ENCODE measurements at places on chromosomes 6 and 20.

DNA sequence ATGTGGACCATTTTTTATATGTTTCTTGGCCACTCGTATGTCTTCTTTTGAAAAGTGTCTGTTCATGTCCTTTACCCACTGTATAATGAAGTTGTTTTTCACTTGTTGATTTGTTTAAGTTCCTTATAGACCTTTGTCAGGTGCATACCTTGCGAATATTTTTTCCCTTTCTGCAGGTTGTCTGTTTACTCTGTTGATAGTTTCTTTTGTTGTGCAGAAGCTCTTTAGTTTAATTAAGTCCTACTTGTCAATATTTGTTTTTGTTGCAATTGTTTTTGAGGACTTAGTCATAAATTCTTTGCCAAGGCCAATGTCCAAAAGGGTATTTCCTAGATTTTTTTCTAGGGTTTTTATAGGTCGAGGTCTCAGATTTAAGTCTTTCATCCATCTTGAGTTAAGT lies 66.2 kb downstream of the UNC5CL start:
- no peak for DNase-seq

DNA sequence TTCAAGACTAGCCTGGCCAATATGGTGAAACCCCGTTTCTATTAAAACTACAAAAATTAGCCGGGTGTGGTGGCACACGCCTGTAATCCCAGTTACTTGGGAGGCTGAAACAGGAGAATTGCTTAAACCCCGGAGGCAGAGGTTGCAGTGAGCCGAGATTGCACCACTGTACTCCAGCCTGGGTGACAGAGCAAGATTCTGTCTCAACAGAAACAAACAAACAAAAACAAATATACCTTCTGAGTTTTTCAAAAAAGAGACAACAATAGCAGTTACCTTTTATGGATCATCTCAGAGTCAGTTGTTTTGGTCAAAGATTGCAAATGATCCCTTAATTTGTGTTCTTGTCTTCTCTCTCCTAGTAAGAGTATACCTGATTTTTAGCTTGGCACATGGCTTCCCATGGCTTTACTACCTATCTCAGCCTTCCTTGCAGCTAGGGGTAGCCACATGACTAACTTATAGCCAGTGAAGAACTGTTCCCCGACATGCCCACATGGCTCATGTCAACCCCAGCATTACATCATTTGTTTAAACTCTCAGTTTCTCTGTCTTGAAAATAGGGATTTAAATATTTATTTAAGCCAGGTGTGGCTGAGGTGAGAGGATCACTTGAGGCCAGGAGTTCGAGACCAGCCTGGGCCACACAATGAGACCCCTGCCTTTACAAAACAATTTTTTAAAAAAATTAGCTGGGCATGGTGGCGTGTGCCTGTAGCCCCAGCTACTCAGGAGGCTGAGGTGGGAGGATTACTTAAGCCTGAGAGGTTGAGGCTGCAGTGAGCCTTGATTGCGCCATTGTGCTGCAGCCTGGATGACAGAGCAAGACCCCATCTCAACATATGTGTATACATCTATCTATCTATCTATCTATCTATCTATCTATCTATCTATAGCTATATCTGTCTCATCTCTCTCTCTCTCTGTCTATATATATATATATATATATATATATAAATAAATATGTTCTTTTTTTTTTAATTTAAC lies 25.0 kb upstream of the SLC9A8 start:
- DNase-seq: no peak

- DNase-seq: no peak
These were observed 15.1 kb upstream of the APMAP start for GRCh38 chr20:25007491-25008305.

DNA sequence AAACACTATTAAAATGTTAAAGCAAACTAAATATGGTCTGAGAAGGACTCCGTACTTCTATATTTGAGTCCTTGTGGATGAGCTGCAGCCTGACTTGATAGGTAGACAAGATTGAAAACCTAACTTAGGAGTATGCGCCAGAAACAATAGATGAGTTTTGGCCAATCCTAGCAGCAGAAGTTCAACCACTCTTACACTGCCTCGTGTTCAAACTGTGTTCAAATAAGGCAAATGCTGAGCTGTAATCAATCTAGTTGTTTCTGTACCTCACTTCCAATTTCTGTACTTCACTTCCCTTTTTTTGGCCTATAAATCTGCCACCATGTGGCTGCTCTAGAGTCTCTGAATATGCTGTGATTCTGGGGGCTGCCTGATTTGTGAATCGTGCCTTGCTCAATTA lies 13.2 kb upstream of the SERINC1 start:
- no peak for DNase-seq

- DNase-seq: no peak
These were observed 52.5 kb upstream of the TAGAP start for GRCh38 chr6:159097256-159097655.

DNA sequence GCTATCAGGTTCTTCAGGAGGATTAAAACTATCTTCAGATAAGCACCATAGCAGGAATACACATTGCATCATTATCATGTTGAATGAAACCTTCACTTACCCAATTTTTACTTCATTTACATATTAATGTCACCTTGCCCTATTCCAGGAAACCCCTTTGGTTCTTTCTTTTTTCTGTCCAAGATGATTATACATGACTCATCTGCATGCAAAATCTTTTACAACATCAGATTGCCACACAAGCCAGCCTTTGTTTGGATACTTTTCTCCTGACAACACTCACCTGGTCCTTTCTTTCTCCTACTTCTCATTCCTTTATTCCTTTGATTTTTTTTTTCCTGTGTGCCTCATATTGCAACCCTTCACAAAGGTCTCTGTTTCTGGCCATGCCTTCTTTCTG lies 200.5 kb upstream of the POU3F2 start:
- no peak for DNase-seq

All from fibroblast of skin of left quadriceps (primary cell).